Stomach (tissue), 19 donors: ENCODE measurements at places on chromosomes 12 and 14.

GRCh38 chr12:95848575-95849388 lies 10.0 kb upstream of the SNRPF start:
- H3K27ac ChIP-seq: peak overlapping the region; percentile 3
- no peaks in the 10 kb centered on the region for H3K36me3 ChIP-seq
- H3K4me1 ChIP-seq: no peaks in the 10 kb centered on the region
- H3K4me3 ChIP-seq: no peak overlapping the region
- peak; percentile 55 for DNase-seq

DNA sequence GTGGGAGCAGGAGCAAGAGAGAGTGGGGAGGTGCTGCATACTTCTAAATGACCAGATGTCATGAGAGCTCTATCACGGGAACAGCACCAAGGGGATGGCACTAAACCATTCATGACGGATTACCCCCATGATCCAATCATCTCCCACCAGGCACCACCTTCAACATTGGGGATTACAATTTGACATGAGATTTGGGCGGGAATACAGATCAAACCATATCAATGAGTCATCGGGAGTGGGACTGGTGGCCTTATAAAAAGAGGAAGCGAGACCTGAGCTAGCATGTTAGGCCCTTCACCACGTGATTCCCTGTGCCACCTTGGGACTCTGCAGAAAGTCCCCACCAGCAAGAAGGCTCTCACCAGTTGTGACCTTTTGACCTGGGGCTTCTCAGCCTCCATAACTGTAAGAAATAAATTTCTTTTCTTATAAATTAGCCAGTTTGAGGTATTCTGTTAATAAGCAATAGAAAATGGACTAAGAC lies 28.7 kb downstream of the COX8C start:
- H3K27ac ChIP-seq: no peak overlapping the region
- H3K36me3 ChIP-seq: no peaks in the 10 kb centered on the region
- H3K4me1 ChIP-seq: no peaks in the 10 kb centered on the region
- DNase-seq: peak; percentile 4
- no peaks in the 10 kb centered on the region for H3K27me3 ChIP-seq

DNA sequence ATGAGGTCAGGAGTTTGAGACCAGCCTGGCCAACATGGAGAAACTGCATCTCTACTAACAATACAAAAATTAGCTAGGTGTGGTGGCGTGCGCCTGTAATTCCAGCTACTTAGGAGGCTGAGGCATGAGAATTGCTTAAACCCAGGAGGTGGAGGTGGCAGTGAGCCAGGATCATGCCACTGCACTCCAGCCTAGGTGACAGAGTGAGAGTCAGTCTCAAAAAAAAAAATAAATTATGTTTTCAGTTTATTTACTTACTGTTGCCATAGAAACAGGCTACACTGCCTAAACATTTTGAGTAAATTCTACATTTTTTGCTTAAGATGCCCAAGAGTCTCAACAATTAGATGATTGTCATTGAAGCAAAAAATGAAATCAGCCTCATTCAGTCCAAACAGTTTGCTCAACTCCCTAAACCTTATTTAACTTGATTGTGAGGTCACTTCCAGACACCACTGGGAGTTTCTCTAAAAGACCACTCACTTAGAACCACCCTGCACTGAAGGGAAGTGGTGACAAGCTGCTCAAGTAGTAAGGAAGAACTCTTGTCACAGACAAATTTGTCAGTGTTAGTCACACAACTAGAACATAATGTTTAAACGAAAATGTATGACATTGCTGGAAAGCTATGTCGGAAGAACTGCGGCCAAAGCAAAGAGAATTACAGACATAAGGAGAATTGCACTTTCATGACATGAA lies 9.8 kb upstream of the GNPNAT1 start:
- H3K36me3 ChIP-seq: no peaks in the 10 kb centered on the region
- H3K4me1 ChIP-seq: no peaks in the 10 kb centered on the region
- DNase-seq: peak; percentile 55
- peak overlapping the region; percentile 51 for H3K27ac ChIP-seq

GRCh38 chr12:44848703-44849085 lies 27.4 kb downstream of the NELL2 start:
- H3K27me3 ChIP-seq: no peaks in the 10 kb centered on the region
- H3K4me3 ChIP-seq: no peak overlapping the region
- H3K36me3 ChIP-seq: no peaks in the 10 kb centered on the region
- H3K4me1 ChIP-seq: no peaks in the 10 kb centered on the region

- DNase-seq: no peak
- no peak overlapping the region for H3K4me3 ChIP-seq
- peaks cover 28% of the 10 kb centered on the region for H3K4me1 ChIP-seq
- no peaks in the 10 kb centered on the region for H3K36me3 ChIP-seq
- peak overlapping the region; percentile 83 for H3K27ac ChIP-seq
These were observed 18.6 kb downstream of the LTBP2 start for GRCh38 chr14:74593241-74593953.

GRCh38 chr12:70721656-70722357 lies 84.6 kb upstream of the PTPRB start:
- peaks cover 8% of the 10 kb centered on the region for H3K27me3 ChIP-seq
- no peaks in the 10 kb centered on the region for H3K4me1 ChIP-seq
- H3K27ac ChIP-seq: no peak overlapping the region
- no peaks in the 10 kb centered on the region for H3K36me3 ChIP-seq
- no peak overlapping the region for H3K4me3 ChIP-seq

DNA sequence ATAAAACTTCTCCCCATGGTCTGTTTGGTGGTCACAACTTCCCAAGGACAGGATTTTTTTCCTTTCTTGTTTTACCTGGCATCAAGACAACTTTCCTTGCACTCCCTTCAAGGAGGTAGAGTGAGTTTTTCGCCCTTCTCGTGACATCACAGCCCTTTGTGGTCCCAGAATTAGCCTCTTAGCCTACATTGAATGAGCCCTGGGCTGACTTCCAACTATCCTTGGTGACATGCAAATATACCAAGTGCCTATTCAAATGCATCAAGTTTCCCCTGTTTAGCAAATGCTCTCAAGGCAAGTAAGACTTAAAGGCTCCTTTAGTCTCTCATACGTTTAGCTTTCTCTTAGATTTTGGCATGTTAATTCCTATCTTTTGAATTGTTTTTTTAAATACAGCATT lies 36.6 kb downstream of the TC2N start:
- peak overlapping the region; percentile 60 for H3K27ac ChIP-seq
- H3K4me3 ChIP-seq: no peak overlapping the region
- H3K36me3 ChIP-seq: no peaks in the 10 kb centered on the region

DNA sequence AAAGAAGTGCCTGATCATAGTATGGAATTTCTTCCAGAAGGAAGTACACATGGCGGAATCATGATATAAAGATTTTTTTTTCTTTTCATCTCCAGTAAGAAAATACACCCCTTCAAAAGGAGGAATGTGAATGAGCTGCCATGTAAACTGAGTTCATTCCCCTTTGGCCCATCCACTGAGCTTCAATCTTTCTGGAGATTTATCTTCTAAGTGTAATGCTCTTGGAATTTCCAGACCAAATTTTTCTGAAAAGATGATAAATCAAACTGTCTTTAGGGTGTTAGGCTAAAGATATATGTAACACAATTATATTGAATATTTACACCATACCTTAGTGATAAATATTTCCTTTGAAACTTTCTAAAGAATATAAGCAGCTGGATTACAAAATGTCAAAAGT lies 5.2 kb downstream of the DCN start:
- DNase-seq: no peak
- H3K4me1 ChIP-seq: no peaks in the 10 kb centered on the region
- no peaks in the 10 kb centered on the region for H3K36me3 ChIP-seq
- H3K4me3 ChIP-seq: peak overlapping the region; percentile 17

GRCh38 chr12:32069071-32069470 lies 37.6 kb upstream of the BICD1 start:
- H3K36me3 ChIP-seq: no peaks in the 10 kb centered on the region
- no peak overlapping the region for H3K27ac ChIP-seq
- no peaks in the 10 kb centered on the region for H3K27me3 ChIP-seq
- H3K4me3 ChIP-seq: no peak overlapping the region

DNA sequence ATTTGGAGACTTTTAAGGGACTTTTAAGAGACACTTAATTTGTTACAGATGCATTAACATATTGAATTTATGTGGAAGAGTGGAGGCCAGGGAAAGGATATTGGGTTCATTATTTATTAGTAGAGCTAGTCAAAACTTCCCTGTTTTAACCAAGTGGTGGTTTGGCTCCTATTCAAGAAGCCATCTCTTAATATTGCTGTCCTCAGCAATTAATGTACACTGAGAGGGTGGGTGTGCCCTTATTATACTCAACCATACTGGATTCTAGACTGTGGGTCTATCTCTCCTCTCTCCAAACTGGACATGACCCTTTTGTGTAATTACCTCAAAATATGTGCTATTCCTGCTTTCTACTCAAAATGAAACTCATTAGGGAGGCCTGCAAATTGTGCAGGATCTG lies 398.7 kb upstream of the DDHD1 start:
- H3K27ac ChIP-seq: no peak overlapping the region
- no peaks in the 10 kb centered on the region for H3K4me1 ChIP-seq

- no peak overlapping the region for H3K27ac ChIP-seq
- H3K4me1 ChIP-seq: no peaks in the 10 kb centered on the region
- no peak overlapping the region for H3K4me3 ChIP-seq
- H3K36me3 ChIP-seq: no peaks in the 10 kb centered on the region
These were observed 17.2 kb upstream of the GSC start for GRCh38 chr14:94787092-94787491.

DNA sequence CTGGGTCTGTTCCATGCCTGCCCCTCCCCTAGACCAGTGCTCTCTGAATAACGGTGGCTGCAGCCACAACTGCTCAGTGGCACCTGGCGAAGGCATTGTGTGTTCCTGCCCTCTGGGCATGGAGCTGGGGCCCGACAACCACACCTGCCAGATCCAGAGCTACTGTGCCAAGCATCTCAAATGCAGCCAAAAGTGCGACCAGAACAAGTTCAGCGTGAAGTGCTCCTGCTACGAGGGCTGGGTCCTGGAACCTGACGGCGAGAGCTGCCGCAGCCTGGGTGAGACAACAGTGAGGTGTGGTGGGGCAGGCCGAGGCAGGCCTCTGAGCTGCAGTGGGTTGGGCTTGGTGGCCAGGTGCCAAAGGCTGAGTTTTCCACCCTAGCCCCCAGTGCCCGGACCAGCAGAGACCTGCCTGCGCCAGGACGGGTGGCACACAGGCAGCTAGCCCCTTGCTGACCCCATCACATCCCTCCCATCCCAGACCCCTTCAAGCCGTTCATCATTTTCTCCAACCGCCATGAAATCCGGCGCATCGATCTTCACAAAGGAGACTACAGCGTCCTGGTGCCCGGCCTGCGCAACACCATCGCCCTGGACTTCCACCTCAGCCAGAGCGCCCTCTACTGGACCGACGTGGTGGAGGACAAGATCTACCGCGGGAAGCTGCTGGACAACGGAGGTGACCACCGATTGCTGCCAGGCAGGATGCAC lies 28.2 kb upstream of the LRP1-AS start:
- DNase-seq: peak; percentile 87
- H3K27ac ChIP-seq: peak overlapping the region; percentile 70
- H3K4me1 ChIP-seq: peaks cover 9% of the 10 kb centered on the region
- H3K36me3 ChIP-seq: peaks cover 95% of the 10 kb centered on the region
- no peak overlapping the region for H3K4me3 ChIP-seq
- no peaks in the 10 kb centered on the region for H3K27me3 ChIP-seq

GRCh38 chr12:68422956-68423574 lies 90.9 kb upstream of the MDM1 start:
- DNase-seq: no peak
- H3K27me3 ChIP-seq: no peaks in the 10 kb centered on the region
- no peak overlapping the region for H3K27ac ChIP-seq
- H3K4me3 ChIP-seq: no peak overlapping the region
- H3K4me1 ChIP-seq: peaks cover 9% of the 10 kb centered on the region

GRCh38 chr12:12671850-12672660 lies 23.9 kb downstream of the GPR19 start:
- DNase-seq: no peak
- no peaks in the 10 kb centered on the region for H3K27me3 ChIP-seq
- H3K27ac ChIP-seq: no peak overlapping the region
- H3K4me3 ChIP-seq: no peak overlapping the region
- H3K4me1 ChIP-seq: no peaks in the 10 kb centered on the region

- no peak overlapping the region for H3K4me3 ChIP-seq
- H3K36me3 ChIP-seq: no peaks in the 10 kb centered on the region
- no peaks in the 10 kb centered on the region for H3K27me3 ChIP-seq
These were observed 144.9 kb downstream of the SRGAP1 start for GRCh38 chr12:63989301-63989845.

- H3K36me3 ChIP-seq: no peaks in the 10 kb centered on the region
- DNase-seq: peak; percentile 67
- H3K4me1 ChIP-seq: peaks cover 49% of the 10 kb centered on the region
- peak overlapping the region; percentile 94 for H3K27ac ChIP-seq
- H3K4me3 ChIP-seq: peak overlapping the region; percentile 87
These were observed 906 bp downstream of the MARK3 start for GRCh38 chr14:103385929-103386712.

DNA sequence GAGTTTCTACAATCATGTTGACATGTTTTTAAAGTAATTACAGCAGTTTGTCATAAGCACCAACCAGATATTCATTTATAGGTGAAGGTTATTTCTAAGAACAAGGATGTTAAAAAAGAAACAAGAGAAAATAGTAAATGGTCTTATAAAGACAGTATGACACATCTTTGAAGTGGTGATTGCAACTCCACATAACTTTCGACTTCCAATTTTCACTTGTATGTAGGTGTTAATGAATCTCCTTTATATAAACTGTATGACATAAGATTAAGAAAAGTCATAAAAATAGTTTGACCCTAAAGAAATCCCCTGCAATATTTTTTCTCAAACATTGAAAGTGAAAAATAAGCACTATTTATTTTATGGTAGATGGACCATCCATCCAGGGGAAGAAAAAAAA lies 144.8 kb upstream of the PTPRQ start:
- no peak for DNase-seq
- H3K4me3 ChIP-seq: no peak overlapping the region
- no peaks in the 10 kb centered on the region for H3K36me3 ChIP-seq
- no peaks in the 10 kb centered on the region for H3K4me1 ChIP-seq

GRCh38 chr12:64469455-64470142 lies 17.7 kb downstream of the TBK1 start:
- peaks cover 97% of the 10 kb centered on the region for H3K36me3 ChIP-seq
- no peak overlapping the region for H3K4me3 ChIP-seq

GRCh38 chr14:68527329-68527851 lies 265.5 kb downstream of the ZFP36L1 start:
- H3K36me3 ChIP-seq: no peaks in the 10 kb centered on the region
- no peak overlapping the region for H3K4me3 ChIP-seq
- peak overlapping the region; percentile 91 for H3K27ac ChIP-seq
- peak; percentile 66 for DNase-seq
- no peaks in the 10 kb centered on the region for H3K27me3 ChIP-seq

GRCh38 chr14:67940486-67941455 lies 121.2 kb downstream of the RAD51B start:
- peak; percentile 40 for DNase-seq
- peak overlapping the region; percentile 78 for H3K27ac ChIP-seq
- no peaks in the 10 kb centered on the region for H3K27me3 ChIP-seq
- H3K4me3 ChIP-seq: no peak overlapping the region

- H3K27me3 ChIP-seq: no peaks in the 10 kb centered on the region
- H3K27ac ChIP-seq: peak overlapping the region; percentile 48
- H3K4me3 ChIP-seq: peak overlapping the region; percentile 36
- H3K36me3 ChIP-seq: no peaks in the 10 kb centered on the region
These were observed 19.1 kb upstream of the DHRS7 start for GRCh38 chr14:60184146-60184904.

DNA sequence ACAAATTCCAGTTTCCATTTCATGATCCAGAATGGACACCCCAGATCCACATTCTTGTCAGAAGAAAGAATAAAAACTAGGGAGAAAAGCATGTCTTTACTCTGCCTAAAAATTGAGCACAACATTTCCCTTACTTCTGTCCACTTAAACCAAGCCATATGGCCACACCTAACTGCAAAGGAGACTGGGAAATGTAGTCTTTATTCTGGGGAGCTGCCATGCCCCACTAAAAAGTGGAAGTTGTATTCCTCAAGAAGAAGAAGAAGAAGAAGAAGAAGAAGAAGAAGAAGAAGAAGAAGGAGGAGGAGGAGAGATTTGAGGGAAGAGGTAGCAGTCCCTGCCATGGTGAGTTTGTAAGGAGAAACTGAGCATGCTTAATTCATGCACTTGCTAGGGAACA lies 84.5 kb downstream of the GPR65 start:
- H3K4me1 ChIP-seq: no peaks in the 10 kb centered on the region
- H3K27ac ChIP-seq: no peak overlapping the region
- H3K27me3 ChIP-seq: no peaks in the 10 kb centered on the region
- DNase-seq: no peak
